ENCODE measurements at places on chromosomes 12 and 14.

GRCh38 chr12:67436230-67436629, 167.1 kb downstream of the CAND1 start:
- DNase-seq = peak; percentile 28

DNA sequence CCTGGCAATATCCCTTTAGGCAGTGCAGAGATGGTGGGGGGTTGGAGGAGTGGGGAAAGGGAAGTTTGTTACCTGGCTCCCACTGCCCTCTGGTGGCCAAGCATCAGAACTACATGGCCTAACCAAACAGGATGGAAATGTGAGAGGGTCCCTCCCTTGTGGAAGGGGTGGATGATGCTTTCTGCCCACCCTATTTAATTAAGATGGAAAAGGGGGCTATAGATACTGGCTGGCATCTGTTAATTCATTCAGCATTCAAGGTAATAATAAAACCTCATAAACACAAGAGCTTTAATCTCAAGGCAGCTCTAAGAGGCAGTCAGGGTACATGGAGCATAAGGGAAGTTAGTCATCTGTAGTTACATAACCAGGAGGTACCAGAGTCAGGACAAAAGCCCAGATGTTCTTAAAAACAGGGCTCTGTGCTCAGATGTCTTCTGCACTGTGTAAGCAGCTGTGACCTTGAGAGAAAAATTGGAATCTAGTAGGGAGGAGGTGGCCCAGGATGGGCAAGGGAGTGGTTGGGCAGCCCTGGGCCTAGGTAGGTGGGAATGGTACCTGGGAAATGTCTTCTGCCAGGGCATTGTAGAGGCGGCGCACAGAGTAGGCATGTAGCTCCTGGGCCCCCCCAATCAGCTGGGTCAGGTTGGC, 4.6 kb downstream of the AP1G2 start:
- peak; percentile 51 for DNase-seq

DNA sequence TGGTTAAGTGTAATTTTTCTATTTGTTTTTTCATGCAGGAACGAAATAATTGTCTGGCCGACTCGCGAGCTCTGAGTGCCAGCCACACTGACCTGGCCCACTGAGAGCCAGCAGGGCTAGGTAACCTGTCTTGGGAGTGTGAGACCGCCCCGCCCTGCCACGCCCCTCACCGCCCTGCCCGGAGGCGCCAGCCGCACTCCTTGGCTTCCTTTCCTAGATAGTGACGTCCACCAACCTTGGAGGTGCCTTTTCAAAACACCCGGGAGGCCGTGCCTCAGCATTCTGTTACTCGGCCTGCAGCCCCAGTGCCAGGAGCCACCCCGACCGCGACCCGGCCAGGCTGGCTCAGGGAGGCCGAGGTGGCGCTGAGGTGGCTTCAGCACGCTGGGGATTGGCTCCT, 21.7 kb downstream of the XRCC3 start:
- no peak for DNase-seq

GRCh38 chr12:9363145-9363544, 154.9 kb upstream of the PZP start:
- DNase-seq = no peak

- DNase-seq = no peak
Measured at GRCh38 chr14:56378046-56378445, 201.6 kb upstream of the TMEM260 start.

DNA sequence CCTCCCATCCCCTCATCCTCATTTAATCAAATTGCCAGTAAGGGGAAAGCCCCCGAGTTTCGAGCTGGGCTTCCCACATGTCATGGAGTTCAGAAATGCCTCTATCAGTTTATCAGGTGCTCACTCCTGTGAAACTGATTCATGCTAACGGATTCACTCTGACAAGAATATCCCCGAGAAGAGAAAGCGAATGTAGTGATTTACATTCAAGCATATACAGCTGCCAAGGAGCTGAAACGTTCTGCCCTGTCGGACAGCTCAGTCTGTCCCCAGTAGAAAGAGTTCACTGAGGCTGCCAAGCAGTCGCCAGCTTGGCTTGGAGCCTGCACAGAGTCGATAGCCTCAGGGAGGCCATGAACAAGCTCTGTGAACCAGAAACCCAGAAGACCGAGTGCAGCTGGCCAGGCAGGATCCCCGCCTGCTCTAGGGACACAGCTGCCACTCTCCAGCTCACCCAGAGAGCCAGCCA, 88.4 kb downstream of the TMCC3 start:
- DNase-seq = no peak

GRCh38 chr12:101107032-101107763, 102.8 kb downstream of the SLC5A8 start:
- DNase-seq = no peak

DNA sequence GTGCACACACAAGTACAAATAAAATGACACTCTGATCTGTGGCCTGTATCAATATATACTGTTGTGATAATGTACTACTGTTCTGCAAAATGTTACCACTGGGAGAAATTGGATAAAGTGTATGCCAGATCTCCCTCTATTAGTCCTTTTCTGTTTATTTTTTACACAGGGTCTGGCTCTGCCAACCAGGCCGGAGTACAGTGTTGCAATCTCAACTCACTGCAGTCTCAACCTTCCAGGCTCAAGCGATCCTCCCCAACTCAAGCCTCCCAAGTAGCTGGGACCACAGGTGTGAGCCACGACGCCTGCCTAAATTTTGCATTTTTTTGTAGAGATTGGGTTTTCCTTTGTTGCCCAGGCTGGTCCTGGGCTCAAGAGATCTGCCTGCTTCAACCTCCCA, 1.9 kb downstream of the NT5DC3 start:
- no peak for DNase-seq

DNA sequence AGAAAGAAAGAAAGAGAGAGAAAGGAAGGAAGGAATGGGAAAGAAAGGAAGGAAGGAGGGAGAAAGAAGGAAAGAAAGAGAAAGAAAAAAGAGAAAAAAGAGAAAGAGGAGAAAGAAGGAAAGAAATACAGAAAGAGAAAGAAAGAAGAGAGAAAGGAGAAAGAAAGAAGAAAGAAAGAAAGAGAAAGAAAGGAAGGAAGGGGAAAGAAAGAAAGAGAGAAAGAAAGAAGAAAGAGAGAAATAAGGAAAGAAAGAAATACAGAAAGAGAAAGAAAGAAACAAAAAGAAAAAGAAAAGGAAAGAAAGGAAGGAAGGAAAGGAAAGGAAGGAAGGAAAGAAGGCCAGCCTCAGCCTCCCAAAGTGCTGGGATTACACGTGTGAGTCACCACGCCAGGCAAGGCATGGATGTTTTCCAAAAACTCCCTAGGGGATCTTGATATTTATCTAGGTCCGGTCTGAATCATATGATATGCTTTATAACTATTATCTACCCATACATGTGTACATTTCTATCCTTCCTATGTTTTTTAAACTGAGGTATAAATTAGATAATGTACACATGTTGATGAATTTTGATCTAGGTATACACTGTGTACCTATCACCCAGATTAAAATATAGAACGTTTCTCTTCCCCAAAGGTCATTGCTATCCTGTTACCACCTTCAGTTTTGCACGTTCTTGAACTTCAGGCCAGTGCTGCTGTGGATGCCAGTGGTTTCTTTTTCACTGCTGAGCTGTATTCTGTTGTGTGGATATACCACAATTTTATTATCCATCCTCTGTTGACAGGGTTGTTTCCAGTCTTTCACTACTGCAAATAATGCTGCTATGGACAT, 177.9 kb downstream of the RBM19 start:
- DNase-seq = peak; percentile 25

- peak; percentile 21 for DNase-seq
Measured at GRCh38 chr12:43029971-43030370, 440.4 kb upstream of the PRICKLE1 start.

Measured in mesenchymal stem cell (in vitro differentiated cells and primary cell).